Activated naive CD4-positive, alpha-beta T cell (primary cell): ENCODE measurements at places on chromosomes 3 and 15.

- no peak for DNase-seq
Measured at GRCh38 chr15:56524915-56525314, 60.0 kb upstream of the MNS1 start.

DNA sequence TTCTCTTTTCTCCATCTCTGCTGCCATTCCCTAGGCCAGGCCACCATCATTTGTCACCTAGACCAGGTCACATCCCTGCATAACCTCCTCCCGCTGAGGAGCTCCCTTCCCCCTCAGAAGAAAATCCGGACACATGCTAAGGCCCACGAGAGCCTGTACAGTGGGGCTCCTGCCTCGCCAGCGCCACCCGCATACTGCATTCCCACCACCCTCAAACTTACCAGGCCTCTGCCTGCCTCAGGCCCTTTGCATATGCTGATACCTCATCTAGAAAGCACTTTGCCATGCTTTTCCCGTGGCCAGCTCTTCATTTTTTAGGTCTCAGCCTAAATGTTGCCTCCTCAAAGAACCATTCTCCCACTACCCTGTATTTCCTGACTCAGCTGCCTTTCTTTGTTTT is 220.1 kb upstream of the CTDSPL start:
- no peak for DNase-seq

GRCh38 chr15:55703873-55704301 is 39.1 kb downstream of the PRTG start:
- no peak for DNase-seq

DNA sequence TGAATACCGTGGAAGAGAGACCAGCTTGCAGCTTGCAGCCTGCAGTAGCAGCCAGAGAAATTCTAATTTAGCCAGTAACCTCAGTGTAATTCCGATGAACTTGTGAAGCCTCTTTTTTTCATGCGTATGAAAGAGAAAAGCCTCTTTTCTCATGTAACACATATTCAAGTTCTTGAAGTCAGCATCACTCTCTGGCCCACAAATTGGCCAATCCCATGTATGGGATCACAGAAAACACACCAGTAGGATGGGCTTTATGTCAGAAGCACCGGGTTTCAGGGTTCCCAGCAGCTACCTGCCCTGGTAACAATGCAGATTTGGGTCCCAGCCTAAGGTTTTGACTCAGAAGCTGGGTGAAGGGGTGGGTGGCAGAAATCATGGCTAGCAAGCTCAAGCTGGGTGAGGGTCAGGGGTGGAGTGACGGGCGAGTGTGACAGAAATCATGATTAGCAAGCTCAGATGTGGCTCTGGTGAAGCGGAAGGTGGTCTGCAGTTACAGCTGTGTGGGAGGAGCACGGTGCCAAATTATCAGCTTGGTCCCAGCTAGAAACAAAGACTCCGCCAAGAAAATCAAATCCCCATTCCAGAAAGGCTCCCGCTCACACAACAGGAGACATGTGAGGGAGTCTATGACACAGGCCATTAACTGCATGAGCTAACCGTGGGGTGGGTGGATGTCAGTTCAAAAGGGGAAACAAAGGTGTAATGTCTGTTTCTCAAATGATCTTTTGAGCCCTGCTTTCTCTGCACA is 86.6 kb downstream of the SNRK start:
- DNase-seq: no peak

DNA sequence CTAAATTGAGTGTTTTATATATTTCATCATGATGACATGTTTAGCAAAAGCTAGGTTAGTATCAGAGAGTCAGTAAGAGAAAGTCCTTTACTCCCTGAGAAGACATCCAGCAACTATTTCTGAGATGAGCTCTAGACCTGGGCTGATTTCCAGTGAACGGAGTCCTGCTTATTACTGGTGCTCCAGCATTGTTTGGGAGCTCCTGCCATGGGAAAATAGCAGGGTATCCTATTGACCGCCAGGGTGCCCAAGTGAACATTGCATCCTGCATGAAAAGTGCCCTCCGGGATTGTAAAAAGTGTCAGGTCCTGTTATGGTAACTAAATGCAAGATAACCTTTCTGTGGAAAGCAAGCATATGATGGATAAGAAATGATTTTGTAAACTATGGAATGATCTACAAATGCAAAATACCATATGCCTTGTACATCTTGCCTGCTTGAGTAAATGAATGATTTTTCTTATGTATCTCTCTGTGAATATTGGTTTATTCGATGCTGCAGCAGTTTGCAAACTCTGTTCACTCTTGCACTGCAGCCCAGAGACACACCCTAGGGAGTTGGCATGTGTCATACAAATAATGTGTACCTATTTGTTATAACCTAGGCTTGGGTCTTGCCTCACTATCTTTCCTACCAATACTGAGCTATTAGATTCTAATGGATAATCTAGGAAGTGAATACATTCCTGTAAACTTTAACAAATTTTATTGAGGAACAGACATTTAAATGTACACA is 96.7 kb downstream of the IL5RA start:
- DNase-seq: no peak
